Urinary bladder (tissue), 4 donors: ENCODE measurements at places on chromosomes 5 and 9. TPM values are rescaled to one million over a fixed set of nuclear protein-coding genes. Genes with fewer than 3 reads are reported as not detected.

GRCh38 chr5:122612901-122613300 is 162.0 kb upstream of the SNX2 start:
- no peak for DNase-seq

DNA sequence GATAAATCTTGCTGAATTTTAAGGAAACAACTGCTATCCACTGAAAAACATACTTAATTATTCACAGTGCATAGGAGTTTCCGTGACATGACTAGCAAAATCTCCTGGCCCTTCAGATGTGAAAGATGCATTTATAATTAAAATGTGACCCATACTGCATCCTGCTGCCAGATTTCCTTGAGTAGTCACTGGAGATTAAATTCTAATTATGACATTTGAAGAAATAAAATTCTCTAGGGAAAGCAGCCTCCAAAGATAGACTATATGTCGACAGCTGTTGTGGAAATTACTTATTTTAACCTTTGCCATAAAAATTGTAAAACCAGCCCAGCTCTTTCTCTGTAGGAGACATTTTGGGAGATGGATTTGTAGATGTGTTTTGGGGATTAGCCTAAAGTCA is 193.6 kb upstream of the SMC2 start:
- no peak for DNase-seq

DNA sequence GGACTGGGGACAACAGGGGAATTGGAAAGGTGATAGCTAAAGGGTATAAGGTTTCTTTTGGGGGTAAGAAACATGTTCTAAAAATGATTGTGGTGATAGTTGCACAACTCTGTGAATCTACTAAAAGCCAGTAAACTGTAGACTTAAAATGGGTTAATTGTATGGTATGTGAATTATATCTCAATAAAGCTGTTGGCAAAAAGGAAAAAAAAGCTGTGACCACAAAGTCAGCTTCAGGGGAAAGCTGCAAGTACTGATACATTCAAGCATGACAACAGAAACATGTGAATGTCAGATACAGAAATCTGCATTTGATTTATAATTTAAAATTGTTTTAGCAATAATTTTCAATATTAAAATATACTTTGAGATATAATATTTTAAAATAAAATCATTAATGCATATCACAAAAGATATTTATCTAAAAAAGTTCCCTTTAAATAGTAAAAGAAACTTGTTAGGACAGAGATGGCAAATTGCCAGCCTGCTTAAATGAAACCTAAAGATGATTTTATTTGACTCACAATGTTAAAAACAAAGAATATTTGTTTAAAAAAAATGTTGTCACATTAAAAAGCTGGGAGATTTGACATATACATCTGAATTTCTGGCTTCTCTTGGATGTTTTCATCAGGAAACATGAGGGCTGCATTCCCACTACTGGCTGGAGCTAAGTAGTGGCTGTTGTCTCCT is 66.0 kb downstream of the TBCA start:
- no peak for DNase-seq

DNA sequence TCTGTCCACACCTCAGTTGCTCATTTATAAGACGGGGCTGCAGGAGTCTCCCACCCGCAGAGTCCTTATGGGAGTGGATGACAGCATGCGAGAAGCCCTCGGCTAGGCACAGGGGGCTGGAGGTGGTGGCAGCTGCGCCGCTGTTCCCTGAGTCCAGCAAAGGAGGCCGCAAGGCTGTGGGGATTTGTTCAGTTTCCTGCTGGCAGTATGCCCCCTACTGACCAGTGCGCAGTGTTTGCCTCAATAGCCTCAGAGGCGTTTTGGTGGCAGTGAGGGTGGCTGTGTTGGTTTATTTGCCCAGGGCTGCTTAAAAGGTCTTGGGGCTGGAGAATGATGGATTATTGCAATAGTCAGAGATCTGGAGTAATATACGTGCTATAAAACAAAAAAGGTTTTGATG is 176.3 kb upstream of the OTULINL start:
- DNase-seq = no peak

DNA sequence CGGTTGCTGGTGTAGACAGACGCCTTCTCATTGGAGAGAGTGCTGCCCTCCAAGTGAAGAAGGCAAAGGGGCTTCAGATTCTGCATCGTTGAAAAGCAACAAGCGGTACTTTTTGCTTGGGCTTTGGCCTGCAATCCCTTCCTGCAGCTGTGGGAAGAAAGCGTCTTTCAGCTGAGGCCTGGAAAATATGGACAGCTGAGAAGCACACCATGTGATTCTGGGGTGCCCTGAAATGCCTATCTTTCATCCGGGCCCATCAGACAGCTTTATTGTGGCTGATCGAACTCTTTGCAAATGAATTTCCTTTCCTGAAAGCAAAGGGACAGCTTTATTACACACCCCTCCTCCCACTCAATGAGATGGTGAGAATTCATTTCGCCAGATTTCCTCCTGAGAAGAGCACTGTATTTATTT is 74.0 kb downstream of the NSG2 start:
- DNase-seq = no peak

DNA sequence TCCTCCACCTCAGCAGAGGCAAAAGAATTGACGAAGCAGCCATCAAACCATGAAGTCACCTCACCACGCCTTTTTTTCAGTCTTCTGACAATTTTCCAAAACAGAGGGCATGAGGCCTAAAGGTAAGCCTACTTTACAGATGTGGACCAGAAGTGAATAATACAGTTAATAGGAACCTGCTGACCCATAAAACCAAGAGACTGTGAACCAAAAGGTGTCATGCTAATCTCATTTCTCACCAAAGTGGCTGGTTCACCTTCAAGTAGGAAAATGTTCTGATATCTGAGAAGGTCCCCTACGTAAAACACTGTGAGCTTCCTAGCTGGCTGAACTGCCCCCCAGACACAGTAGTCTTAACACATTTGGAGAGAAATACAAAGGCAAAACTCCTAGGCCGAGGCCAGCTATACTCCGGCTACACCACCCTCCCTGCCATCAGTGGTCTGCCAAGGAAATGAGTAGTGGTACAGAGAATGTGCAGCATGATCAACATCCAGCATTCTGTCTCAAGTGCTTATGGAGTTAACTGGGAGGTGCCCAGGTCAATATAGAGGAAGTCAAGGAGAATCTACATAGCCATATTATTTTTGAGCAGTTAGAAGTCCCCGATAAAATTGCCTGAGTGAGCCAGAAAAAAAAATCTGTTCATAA is 19.3 kb upstream of the F2RL2 start:
- DNase-seq = no peak

DNA sequence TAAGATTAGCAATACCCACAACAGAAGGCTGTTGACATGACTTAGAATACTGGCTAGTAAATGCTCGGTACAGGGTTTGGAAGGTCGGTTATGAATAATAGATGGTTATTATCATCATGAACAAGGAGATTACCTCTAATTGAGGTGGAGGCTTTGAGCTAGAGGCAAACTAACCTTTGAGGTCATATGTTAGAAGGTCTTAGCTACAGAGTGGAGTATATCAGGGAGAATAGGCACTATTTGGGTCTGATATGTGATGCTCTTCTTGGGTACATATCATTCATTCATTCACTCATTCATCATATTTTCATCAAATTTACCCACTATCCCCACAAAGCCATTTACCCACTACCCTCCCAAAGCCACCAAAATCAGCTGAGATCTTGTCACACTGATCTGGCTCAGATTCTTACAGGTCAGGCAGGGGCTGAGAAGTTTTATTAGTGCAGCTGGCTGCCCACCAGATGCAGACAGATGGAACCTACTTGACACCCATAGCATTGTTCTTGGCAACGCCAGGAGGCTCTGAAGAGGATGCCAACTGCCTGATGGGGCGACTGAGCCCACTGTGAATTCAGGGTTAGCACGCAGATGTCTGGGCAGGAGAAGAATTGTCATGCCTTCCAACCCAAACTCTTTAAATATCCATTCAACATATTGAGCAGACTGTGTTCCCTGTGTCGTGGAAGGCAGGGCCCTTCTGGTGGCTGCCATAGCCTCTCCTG is 90.2 kb upstream of the SH3PXD2B start:
- DNase-seq = no peak

DNA sequence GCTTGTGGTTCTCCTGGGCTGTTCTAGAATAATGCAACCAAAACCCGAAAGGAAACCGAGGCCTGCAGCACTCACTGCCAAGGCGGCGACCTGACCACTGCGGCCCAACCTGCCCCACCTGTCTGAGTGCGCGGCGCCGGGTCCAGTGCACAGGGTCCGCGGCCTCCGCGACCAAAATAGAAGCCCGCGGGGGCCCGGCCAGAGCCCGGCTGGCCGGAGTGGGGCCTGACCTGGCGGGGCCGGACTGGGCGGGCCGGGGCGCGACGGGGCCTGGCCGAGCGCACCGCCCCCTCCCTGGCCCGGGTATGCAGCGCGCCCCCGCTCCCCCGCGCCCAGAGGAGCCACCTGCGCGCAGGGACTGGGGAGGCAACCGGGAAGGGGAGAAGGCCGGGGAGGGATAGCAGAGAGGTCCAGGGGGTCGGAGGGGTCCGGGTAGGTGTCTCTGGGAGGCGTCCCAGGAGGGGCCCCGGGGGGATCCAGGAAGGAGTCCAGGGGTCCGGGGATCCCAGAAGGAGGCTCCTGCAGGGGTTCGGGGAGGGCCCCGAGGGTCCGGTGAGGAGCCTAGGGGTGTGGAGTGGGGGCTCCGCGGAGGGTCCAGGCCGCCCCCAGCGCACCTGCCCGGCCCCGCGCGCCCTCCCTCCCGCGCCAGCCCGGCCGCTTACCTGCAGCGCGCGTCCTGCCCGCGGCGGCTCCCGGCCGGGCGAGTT is 503 bp downstream of the SEMA4D start:
- DNase-seq = no peak

- DNase-seq = no peak
Measured at GRCh38 chr9:108783731-108784495, 71.9 kb downstream of the ACTL7B start.

DNA sequence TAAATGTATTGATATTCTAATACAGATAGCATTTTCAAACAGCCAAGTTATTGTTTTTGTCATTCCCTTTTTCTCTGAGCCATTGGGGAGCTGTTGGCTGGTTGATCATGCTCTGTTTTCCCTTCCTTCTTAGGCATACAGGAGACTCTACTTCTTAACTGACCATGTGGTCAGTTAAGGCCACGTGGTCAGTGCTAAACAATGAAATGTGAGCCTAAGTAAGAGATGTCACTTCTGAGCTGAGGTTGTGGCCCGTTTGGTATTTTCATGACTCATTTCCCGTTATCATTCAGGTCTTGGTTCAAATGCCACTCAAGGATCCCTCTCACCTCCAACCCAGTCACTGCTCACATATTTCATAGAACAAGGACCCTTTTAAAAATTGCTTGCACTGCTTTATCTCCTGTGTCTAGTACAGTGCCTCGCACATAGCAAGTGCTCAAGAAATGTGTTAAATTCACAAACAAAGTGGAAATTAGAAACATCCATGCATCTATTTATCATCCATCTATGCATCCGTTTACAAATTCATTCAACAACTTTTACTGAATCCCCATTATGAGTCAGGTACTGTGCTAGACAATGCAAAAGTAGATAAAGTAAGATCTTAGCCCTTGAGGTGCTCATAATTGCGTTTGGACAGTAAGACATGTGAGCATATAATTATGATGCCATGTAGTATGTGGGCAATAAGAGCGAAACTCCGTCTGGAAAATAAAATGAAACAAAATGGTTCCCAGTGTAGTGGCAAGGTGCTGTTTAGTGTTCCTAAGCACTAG is 50.7 kb downstream of the ARRDC3 start:
- no peak for DNase-seq

DNA sequence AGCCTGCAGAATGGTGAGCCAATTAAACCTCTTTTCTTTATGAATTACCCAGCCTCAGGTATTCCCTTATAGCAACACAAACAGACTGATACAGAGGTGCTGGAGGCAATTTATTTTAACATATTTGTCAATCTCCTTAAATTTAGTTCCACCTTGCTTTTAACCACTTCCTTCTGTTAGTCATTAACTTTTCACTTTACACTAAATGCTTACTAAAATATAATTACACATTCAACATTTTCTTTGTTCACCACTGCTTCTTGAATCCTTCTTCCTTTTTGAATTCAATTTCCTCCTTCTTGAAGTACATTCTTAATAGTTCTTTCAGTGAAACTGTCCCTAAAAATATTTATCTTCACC is 39.4 kb downstream of the LYRM7 start:
- no peak for DNase-seq

DNA sequence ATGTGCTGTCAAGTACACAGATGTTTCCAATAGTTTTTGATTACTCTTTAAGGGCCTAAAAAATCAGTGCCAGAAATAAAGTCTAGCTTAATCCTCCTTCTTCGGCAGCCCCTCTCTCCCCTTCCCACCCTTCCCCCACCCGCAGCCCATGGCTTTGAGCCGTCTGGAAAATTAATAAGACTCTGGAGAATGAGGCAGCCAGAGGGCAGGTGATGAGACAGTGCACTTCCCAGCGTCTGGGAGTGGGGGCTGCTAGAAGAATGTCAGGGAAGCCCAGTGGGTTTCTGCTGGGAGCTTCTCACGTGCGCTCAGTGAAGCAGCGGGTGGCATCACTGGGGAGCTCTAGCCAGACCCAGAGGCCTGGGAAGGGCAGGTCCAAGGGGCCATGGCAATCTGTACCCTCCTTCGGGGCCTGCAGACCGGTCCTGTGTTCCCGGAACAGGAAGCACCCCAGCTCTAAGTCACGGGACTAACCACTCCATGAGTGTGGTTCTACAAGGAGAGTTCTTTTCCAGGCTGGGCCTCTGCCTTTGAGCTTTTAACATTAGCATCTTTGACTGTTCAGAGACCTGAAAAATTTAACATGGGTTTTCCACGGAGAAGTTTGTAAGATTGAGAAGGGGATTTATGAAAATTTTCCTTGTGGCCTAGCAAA is 164.8 kb upstream of the OTULINL start:
- DNase-seq = no peak

GRCh38 chr9:39588500-39589137 is 233.2 kb downstream of the SPATA31A1 start:
- DNase-seq = no peak

- DNase-seq = no peak
Measured at GRCh38 chr5:78598973-78599372, 49.6 kb downstream of the LHFPL2 start.

GRCh38 chr5:172724242-172725183 is 46.5 kb downstream of the DUSP1 start:
- DNase-seq = no peak

The FOXD4L6 gene
- not detected for polyA plus RNA-seq

The BHMT2 gene
- polyA plus RNA-seq = 18.1 TPM

The LCN2 gene
- 23.0 TPM for polyA plus RNA-seq
